ENCODE measurements at places on chromosomes 4 and X. TPM values are rescaled to one million over a fixed set of nuclear protein-coding genes. Genes with fewer than 3 reads are reported as not detected.

DNA sequence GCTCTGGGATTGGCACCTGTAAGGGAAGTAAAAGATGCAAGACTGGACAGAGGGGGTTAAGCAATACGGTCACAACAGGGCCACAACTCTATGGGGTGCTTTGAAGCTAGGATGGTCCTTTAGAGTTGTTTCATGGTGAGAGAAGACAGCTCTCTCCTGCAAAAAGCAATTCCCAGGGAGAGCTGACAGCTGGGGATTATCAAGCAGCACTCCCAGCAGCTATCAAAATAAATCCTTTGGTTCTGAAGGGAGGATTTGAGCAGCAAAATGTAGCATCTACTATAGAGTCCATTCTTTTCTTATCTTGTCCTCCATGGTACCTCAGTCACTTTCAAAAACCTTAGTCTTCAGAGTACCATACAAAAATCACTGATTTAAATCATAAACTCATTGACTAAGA, 35.1 kb upstream of the AP1AR start:
- DNase-seq, result no peak

GRCh38 chrX:12234534-12235329, 96.5 kb downstream of the FRMPD4 start:
- no peak for DNase-seq

DNA sequence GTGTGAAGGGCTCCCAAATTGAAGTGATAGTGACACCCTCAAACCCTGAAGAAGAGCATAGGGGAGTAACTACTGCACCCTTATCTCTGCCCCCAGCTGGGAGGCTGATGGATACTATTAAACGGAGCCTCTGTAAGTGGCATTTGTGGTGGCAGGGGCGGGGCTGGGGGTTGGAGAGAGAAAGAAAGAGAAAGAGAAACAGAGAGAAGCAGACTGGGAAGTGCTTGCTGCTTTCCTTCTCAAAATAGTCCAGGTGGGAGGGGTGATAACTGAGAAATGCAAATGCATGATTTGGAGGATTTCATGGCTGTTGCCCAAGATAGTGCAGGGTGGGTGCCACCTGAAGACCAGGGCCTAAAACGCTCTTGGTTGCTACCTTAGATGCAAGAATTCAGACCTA, 253.5 kb upstream of the GATB start:
- DNase-seq, result no peak

DNA sequence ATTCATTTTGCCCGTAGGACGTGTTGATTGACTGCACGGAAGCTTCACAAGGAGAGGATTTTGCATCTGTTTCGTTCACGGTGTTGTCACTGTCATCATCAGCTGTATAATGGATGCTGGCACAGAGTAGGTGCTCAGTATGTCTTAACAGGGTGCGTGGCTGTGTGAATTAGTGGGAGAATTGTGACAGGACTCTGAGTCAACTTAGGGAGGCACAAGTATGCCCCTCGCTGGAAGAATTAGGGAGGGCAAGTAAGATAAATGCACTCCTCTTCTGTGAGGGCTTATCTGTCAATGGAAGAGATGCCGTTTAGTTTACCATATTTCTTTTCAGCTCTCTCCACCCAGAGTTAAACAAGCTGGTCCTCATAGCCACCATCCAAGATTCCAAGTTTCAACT, 107.2 kb downstream of the TRIML1 start:
- no peak for DNase-seq

GRCh38 chr4:3296651-3297050, 3.8 kb downstream of the RGS12 start:
- no peak for DNase-seq

- DNase-seq, result no peak
Measured at GRCh38 chr4:155539746-155540145, 126.9 kb upstream of the GUCY1A1 start.

DNA sequence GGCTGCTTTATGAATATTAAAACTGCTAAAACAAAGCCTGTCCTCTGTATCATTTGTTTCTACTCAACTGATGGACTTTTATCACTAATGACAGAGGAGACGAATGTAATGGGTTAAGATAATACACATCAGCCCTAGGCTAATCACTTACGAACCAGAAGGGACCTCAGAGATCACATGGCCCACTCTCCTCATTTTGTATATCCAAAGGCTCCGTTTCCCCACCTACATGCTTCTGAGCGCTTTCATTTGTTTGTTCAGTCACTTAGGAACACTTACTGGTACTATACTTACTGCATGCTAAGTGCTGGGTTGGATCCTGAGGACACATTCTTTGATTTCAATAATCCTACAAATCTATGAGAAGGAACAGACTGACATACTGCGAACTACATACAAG, 169.3 kb downstream of the CEP135 start:
- no peak for DNase-seq

GRCh38 chr4:129900430-129900953, 804.5 kb downstream of the C4orf33 start:
- peak; percentile 26 for DNase-seq

DNA sequence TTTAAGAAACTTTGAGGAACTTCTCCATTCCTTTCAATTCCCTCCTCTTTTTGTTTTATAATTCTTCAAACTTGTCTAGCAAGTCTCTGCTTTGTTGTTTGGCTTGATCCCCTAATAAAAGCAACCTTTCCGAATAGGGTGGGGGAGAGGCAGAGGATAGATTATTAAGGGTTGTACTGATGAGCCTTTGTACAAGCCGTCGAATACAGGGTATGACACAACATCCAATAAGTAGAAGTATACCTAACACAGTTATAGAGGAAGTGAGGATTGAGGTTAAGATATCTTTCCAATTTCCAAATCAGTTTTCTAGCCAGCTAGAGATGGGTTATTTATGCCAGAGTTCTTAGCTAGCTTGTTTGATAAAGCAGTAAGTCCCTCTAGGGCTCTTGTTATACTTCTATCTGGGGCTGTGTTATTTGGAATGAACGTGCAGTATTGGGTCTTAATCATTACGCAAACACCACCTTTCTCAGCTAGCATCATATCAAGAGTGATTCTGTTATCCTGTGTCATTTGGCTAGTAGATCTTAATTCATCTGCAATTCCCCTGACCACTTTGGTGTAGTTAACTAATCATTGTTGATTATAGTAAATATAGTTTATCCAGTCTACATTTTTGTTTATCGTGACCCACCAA, 18.5 kb downstream of the METAP1 start:
- DNase-seq, result no peak

GRCh38 chr4:146776691-146777090, 138.0 kb downstream of the POU4F2 start:
- DNase-seq, result no peak

DNA sequence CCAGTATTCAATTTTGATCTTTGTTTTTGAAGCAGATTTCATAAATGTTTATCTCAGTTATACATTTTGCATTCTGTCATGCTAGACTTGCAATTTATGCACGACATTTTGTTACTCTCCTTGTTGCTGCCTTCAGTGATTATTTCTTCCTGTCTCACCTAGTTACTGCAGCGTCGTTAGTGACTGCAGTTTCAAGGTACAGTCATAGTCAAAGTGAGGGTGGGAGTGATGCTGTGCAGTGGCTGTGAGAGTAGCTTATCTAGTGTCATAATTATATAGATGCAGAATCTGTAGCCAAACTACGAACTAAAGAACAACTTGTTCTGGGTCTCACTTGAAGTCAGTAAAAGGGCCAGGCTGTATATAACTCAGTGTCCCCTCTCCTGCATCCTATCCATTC, 69.8 kb downstream of the GPR101 start:
- no peak for DNase-seq

GRCh38 chrX:13940671-13941070, 89.0 kb downstream of the GEMIN8 start:
- DNase-seq, result no peak

DNA sequence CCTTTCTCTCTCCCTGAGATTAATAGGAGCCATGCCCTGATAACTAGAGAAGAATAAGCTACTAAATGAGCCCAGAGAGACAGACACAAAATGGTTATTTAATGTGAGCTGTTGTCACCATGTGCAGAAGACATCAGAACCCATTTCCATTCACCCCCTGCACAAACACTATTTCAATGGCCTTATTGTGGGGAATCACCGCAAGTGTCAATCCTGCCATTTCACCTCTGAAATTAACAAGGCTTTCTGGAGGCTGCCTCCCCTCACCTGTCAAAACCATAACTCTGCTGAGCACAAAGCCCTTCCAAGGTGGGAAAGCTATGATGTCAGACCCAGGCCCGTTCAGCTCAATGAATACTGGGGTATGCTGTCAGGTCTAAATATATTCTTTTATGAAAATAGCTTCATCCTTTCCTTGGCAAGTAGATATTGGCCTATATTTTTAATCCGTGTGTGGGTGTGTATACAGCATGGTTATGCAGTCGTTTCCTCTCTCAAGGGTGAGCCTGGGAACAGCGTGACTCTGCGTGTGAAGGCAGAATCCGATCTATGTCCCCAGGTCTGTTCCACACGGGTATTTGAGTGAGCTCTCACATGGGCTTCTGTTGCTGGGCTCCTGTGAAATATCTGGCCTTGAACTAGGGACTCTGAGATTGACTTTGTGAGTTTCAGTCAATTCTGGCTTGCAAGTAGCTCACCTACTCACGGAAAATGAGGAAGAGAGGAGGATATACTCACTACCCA, 266.3 kb downstream of the FBXW7 start:
- peak; percentile 7 for DNase-seq

GRCh38 chrX:75181721-75182120, 25.6 kb upstream of the ABCB7 start:
- DNase-seq, result no peak

GRCh38 chrX:134776850-134777370, 118.6 kb upstream of the PLAC1 start:
- DNase-seq, result no peak

DNA sequence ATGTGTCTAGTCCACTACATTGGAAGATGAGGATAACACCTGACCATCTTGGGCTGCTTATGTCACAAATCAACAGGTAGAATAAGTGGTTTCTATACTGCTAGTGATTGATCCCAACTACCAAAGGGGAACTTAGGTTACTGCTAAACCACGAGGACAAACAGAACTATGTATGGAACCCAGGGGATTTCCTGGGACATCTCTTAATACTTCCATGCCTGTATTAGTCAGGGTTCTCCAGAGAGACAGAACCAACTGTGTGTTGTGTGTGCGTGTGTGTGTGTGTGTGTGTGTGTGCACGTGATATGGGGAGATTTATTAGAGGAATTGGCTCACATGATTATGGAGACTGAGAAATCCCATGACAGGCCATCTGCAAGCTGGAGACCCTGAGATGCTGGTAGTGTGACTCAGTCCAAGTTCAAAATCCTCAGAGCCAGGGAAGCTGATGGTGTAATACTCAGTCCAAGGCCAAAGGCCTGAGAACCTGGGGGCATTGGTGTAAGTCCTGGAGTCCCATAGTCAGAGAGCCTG, 16.2 kb upstream of the AFF1 start:
- DNase-seq, result peak; percentile 54

DNA sequence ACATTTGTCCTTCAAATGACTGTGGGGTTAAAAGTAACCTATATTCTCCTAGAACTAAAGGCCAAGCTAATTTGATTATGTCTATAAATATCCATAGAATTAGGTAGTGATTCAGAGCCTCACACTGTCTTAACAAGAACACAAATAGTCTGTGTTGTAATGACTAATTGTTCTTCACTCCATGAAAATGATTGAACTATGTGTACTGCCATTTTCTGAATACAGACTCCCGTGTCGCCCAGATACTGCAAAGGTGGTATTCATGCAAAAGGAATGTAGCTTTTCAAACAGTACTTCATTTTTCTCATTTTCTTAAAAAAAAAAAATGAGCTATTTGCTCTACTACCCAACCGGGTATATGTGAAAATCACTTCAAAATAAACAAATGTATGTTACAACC, 11.3 kb upstream of the PHKA2 start:
- DNase-seq, result peak; percentile 47

DNA sequence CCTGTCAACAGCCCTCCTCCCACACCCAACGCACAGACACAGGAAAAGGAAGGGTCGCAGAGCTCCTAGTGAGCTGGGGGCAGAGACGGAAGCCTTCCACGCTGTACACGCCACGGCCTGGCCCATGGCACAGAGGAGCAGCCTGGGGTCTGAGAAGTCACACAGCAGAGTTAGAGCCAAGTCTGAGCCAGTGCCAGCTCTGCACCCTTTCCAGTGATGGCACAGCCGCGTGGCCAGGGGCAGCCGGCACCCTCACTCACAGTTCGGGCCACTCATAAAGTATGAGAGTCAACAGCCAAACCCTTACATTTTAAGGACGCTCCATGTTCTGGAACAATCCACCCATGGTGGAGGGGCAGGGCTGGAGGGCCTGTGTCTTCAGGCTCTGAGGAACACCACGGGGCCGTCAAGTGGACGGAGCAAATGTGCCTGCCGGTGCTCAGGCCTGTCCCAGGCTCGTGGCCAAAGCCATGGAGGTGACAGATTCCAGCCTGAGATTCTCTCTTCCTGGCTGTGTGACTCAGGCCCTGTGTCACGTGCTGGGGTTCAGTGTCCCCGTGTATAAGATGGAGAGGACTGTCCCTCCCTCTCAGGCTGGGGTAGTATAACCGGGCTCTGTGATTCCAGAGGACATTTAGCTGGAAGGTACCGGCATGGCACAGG, 91.2 kb downstream of the ABLIM2 start:
- DNase-seq, result no peak

GRCh38 chrX:32825009-32825408, 386.3 kb downstream of the DMD start:
- DNase-seq, result no peak

GRCh38 chrX:48083706-48084105, 12.3 kb upstream of the ZNF630 start:
- no peak for DNase-seq

GRCh38 chrX:74593593-74593992, 20.8 kb downstream of the RLIM start:
- DNase-seq, result no peak

GRCh38 chrX:148713981-148714380, 213.6 kb downstream of the AFF2 start:
- DNase-seq, result no peak

DNA sequence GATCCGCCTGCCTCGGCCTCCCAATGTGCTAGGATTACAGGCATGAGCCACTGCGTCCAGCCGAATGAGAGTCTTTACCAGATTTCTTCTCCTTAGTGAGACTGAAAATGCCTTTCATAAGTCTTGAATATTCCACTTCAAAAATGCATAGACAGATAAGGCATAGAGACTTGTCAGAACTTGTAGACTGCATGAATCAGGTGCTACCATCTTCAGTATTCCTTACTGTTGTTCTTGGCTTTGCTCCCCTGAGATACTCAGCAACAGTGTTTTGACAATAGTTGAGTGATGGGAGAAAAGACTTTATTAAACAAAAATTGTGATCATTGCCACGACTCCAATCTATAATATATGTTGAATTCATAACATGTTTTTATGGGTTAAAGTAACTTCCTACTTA, 11.0 kb downstream of the TKTL2 start:
- no peak for DNase-seq

Gene DMP1
- polyA plus RNA-seq, result not detected

Gene GPR82
- polyA plus RNA-seq, result not detected

Gene TSPAN7
- 47.1 TPM for polyA plus RNA-seq

Gene PPEF2
- polyA plus RNA-seq, result 0.01 TPM

Gene GBA3
- polyA plus RNA-seq, result 0.03 TPM

Gene RASGEF1B
- 0.05 TPM for polyA plus RNA-seq

Gene RHOH
- polyA plus RNA-seq, result 0.57 TPM

Gene UGT2A1
- not detected for polyA plus RNA-seq

Gene FHL1
- polyA plus RNA-seq, result 0.24 TPM

Gene ZIC3
- polyA plus RNA-seq, result not detected

Gene UGT8
- polyA plus RNA-seq, result not detected

Gene RRH
- polyA plus RNA-seq, result 0.17 TPM

Gene CT45A9
- not detected for polyA plus RNA-seq
